ENCODE measurements at places on chromosomes 12 and 14. TPM values are rescaled to one million over a fixed set of nuclear protein-coding genes. Genes with fewer than 3 reads are reported as not detected.

Gene PTPN21
- total RNA-seq: 37.0 TPM

DNA sequence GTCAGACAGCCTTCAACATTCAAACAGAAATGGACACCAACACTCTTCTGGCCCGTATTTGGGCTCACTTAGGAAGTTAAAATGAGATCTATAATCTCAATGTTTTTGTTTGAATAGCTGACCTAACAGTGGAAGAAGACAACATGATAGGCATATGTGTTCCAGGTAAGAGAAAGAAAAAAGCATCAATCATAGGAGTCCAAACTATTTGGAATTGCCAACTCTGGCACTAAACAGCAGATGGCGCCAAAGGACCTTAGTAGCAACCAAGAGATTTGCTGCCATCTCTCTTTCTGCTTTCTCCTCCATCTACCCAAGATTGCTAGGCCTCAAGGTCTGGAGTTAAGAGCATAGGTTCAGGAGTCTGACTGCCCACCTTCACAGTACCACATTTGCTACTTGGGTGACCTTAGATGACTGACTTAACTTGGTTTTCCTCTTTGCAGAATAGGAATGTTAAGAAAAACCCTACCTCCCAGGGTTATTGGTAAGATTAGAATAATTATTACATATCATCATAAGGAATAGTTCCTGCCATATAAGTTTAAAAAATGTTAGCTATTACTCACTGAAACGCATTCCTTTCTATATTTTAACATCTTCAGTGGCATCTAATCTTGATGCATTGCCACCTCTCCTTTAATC is 30.2 kb downstream of the PEX5 start:
- no peak for DNase-seq

DNA sequence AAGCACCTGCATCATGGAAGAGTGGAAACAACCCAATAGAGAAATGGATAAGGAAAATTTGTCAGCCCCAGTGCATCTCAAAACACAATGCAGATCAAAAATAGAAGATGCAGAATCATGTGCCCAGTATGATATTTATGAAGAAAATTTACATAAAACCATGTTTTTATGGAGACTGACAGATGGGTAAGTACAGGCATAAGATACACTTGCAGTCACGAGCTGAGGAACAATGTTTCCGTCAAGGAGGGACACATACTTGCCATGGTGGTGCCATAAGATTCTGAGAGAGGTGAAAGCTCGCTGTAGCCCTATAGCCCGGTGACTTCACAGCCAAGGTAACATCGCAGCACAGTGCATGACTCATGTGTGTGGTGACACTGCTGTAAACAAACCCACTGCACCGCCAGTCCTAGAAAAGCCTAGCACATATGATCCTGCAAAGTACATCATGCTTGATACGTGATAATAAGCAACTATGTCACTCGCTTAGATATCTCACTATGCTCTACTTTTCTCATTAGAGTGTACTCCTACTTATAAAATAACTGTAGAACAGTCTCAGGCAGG is 112.6 kb downstream of the RIMBP2 start:
- no peak for DNase-seq

GRCh38 chr12:77999074-77999715 is 168.5 kb downstream of the NAV3 start:
- DNase-seq: no peak

Gene LRP1-AS
- total RNA-seq: not detected

GRCh38 chr14:68788275-68788995 is 4.4 kb downstream of the ZFP36L1 start:
- DNase-seq: no peak

Gene EML5
- 1.3 TPM for total RNA-seq

DNA sequence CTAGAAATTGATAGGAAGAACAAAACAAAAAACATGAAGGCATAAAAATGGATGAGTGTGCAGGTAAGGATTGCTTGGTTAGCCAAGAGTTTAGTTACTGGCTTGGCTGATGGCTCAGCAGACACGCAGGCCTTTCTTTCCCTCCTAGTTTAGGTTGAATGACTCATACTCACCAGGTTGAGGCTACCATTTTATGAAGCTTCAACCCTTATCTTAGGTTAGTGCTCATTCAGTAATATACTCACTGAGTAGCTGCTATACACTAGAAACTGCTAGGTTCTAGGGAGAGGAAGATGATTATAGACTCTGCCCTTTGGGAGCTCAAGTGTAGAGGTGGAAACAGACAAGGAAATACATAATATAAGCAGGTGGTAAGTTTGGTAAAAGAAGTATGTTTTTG is 6.0 kb downstream of the P3H3 start:
- DNase-seq: no peak

- DNase-seq: no peak
These were observed 319.6 kb upstream of the RTL1 start for GRCh38 chr14:101223127-101223526.

DNA sequence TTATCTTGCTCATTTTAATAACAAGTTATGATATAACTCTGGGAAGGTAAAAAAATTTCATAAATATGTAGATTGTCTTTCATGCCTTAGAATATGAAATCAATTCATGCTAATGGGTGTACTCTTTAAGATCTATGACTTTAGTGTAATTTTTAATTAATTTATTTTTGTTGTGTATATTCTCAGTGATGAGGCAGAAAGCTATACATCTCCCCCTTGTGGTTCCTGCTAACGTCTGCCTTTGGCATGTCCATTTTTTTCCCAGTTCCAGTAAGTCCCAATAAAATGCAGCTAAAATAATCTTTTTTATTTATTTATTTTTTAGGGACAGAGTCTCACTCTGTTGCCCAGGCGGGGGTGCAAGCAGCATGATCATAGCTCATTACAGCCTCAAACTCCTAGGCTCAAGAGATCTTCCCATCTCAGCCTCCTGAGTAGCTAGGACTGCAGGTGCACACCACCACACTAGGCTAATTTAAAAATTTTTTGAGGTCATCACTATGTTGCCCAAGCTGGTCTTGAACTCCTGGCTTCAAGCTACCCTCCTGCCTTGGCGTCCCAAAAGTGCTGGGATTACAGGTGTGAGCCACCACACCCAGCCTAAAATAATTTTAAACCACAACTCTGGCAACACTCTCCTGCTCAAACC is 3.3 kb upstream of the CHURC1 start:
- no peak for DNase-seq

- DNase-seq: no peak
These were observed 147.8 kb upstream of the PLEKHA5 start for GRCh38 chr12:18981732-18982131.

Gene ABCD2
- total RNA-seq: 0.55 TPM

DNA sequence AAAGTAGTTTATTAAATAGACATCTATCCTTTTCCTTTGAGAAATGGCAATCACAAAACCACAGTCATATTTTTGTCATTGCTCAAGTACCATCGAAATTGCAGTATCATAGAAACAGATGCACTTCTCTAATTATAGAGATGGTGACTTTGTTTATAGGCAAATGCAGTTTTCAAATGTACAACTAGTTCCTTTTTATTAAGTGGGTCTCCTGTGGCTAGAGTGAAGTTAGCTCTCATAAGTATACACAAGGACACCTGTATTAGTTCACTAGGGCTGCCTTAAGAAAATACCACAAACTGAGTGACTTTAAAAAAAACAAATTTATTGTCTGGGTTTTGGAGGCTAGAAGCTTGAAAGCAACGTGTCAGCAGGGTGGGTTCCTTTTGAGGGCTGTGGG is 62.8 kb downstream of the OTOGL start:
- no peak for DNase-seq

Gene ARMH4
- 1.3 TPM for total RNA-seq

GRCh38 chr14:28778138-28779117 is 11.8 kb downstream of the FOXG1 start:
- no peak for DNase-seq

Gene PTMS
- total RNA-seq: 549 TPM

GRCh38 chr12:52796839-52797528 is 1.1 kb upstream of the KRT3 start:
- no peak for DNase-seq

Gene B4GALNT3
- total RNA-seq: 94.9 TPM

Gene TBC1D30
- total RNA-seq: 3.6 TPM

GRCh38 chr12:98058838-98059237 is 456.6 kb upstream of the TMPO start:
- no peak for DNase-seq

DNA sequence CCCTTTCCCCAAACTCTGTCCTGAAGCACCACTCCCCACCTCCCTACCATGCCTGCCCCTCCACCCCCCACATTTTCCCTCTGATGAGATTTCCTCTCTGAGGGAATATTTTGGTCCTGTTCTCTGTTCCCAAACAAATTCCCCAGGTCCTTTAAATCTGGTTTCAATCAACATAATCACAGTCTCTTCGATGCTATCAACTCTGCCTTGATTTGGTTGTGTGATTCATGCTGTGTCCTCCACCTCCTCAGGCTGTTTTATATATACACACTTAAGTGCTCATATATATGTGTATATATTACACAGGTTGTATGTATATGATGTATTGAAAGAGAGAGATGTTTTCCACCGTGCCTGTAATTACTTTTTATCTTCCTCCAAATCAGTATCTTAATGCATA is 36.0 kb downstream of the NTF3 start:
- no peak for DNase-seq

DNA sequence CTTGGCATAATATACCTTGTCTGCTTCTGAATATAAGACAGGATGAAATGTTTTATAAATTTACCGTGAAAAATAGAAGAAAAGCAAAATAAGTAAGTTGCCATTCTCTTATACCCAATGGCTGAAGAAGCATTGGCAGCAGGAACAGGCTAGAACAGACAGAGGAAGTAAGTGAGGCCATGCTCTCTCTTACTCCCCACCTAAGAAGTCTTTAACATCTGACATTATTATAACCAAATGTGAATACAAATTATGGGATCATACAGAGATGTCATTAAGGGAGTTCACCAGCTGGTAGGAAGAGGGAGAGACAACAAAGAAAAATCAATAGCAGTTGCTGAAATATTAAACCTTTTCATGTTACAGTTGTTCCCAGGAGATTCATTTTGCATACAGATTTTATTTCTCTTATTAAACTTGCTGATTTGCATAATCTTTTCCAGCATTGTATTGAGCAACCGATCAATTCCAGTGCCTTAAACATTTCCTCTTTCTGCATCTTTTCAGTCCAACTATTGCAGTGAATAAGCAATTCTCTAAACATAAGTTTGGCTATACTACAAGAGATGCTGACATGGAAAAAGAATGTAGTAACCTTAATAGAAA is 270.6 kb downstream of the SLC6A15 start:
- DNase-seq: no peak

- no peak for DNase-seq
These were observed 55.4 kb upstream of the FUT8 start for GRCh38 chr14:65357113-65357512.

Data from mucosa of descending colon (tissue), 3 donors.